ENCODE measurements at places on chromosomes 2 and 18.

GRCh38 chr2:79882548-79882947, 369.7 kb downstream of the CTNNA2 start:
- DNase-seq: no peak

DNA sequence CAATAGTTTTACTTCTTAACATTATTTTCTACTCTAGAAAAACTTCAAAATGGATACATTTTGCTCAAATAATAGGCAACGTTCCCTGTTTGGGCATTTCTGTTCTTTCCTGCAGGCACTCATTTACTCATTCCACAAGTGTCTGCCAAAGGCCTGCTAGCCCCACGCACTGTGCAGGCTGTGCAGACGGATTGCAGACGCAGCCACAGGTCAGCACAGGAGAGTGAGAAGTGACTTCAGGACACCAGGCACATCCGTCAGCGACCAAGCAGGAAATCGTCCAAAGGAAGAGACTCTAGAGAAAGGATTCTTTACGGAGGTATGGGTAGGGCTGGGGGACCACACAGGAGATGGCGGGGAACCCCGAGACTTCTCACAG, 103.0 kb upstream of the AGAP1 start:
- no peak for DNase-seq

DNA sequence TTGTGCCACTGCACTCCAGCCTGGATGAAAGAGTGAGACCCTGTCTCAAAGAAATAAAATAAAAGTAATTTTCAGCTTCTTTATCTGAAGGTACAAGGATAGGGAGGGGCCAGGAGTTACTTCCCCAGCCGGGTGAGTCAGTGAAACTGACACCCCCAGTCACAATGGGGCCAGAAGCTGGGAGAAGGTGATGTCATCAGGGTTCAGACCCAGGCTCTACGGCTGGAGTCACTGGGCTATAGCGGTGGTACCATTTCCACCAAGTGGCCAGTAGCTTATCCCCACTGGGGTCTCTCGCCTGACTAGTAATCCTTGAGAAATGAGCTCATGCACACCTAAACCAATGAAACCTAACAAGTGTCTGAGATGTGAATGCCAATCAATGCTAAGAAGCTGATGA, 107.9 kb downstream of the ALPK2 start:
- DNase-seq: no peak

- DNase-seq: no peak
Observed at GRCh38 chr2:114450639-114451038, 8.2 kb downstream of the DPP10 start.

DNA sequence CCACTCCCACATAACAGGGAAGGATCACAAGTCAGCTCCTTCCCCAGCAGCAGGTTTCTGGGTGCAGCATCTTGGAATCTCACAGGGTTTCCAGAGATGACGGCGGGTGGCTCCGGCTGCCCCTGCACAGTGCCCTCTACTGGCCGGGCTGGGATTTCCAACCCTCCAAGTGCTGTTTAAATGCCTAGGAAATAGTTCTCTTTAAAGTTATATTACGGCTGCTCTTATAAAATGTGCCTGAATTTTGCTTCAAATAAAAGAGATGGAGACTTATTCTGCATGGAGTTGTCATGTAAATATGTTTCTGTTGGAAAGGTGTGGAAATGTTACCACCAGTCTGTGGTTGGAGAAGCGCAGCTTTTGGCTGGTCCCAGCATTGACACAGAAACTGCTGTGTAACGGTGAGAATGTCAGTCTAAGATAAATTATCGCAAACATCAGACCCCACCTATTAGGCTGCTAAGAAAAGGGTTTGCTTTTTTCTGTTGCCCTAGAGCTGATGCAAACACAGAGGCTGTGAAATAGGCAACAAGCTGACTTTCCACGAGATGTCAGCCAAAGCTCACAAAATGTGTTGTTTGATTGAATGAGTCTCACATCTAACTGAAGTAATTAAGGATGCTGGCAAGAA, 3.3 kb upstream of the HJURP start:
- peak; percentile 49 for DNase-seq

- no peak for DNase-seq
Observed at GRCh38 chr2:84694088-84694622, 177.9 kb downstream of the DNAH6 start.

GRCh38 chr18:48238206-48238605, 171.0 kb downstream of the ZBTB7C start:
- DNase-seq: no peak

GRCh38 chr2:195642027-195642678, 14.9 kb upstream of the SLC39A10 start:
- DNase-seq: no peak

All from hepatic stellate cell (primary cell).